Fibroblast of mammary gland (primary cell): ENCODE measurements at places on chromosomes 2 and 18.

DNA sequence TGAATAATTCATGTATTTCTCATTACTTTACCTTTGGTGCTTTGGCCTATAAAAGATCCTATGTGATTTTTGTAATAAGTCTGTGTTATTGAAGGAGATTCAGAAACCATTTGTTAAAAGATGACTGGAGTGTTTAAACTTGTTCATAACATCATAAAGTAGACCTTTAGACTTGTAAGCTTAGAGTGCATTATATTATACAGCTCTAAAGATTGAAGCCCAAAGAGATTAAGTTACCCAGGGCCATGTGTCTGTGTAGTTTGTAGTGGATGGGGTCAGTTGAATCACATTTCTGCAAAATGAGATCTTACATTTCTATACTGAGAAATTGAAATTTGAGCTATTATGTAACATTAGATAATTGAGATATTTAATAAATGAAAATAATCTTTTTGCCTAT is 60.2 kb upstream of the STON1 start:
- DNase-seq, result no peak

GRCh38 chr2:26072925-26073768 is 39.3 kb downstream of the RAB10 start:
- DNase-seq, result peak; percentile 44

DNA sequence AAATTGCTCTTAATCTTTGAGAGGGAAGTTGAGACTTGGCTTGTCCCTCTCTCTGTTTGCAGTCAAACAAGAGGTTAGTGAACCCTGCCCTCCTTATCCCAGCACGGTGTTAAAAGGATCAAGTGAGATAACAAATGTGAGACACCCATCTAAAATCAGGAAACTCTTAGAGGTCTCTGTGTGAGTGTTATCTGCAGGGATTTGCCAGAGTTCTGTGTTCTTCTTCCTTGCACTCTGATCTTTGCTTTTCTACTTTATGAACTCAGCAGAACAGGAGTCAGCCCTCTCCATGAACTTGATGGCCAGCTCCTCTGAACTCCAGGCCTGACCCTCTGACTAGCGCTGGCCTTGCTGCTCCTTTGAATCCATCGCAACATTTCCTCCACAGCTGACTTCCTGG is 123.8 kb downstream of the NCKAP5 start:
- no peak for DNase-seq

DNA sequence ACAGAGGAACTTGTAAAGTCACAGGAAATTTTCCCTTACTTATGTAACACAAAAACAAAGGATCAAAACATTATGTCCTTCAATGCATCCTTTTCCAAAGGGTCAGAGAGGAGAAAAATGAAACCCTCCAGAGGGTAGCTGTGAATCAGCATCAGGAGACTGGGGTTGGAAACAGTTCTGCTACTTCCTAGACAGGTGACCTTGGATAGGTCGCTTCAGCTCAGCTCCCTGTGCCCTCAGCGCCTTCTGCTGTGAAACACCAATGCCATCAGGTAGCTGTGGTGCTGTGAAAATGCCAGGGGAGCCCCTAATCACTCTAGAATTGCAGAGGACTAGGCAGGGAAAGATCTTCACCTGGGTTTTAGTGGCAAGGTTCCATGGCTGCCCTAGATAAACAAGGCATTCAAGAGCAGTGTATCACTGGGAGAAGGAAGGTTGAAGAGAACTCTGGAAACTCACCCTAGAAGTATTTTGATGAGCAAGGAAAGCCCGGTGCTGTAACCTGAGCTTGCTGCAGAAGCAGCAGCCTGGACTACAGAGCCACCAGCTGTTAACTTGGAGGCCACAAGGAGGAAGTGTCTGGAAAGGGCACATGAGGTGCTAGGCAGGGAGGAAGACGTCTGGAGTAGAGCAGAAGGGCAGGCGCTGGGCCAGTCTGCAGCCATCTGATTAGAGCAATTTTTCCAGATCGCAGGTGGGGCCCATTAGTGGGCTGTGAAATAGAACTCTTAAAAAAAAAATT is 100.7 kb upstream of the MCFD2 start:
- peak; percentile 90 for DNase-seq

DNA sequence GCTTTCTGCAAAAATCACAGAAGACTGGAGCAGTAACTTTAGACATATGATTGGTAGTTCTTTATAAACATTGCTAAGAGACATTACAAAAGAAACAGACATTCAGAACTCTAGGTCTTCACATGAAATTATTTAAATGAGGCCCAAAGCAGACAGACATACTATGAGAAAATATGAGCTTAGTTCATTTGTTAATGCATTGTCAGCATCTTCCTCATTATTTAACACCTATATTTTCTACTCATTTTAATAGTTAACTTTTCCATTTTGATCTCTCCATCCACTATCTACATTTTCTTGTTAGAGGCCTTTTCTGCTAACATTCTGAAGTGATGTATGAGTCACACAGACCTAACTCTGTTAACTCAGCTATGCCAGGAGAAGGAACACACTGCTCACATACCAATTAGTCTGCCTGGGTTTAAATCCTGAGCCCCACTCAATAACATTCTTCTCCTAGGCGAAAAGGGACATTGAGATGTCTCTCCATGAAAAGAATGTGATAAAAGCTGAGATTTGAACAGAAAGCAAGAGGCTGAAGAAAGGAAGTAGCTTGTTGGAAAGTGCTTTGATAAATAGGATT is 400.3 kb upstream of the PKDCC start:
- DNase-seq, result peak; percentile 8

GRCh38 chr2:60589104-60589503 is 35.6 kb upstream of the BCL11A start:
- DNase-seq, result no peak

GRCh38 chr2:176464886-176465564 is 195.8 kb downstream of the MTX2 start:
- DNase-seq, result no peak

DNA sequence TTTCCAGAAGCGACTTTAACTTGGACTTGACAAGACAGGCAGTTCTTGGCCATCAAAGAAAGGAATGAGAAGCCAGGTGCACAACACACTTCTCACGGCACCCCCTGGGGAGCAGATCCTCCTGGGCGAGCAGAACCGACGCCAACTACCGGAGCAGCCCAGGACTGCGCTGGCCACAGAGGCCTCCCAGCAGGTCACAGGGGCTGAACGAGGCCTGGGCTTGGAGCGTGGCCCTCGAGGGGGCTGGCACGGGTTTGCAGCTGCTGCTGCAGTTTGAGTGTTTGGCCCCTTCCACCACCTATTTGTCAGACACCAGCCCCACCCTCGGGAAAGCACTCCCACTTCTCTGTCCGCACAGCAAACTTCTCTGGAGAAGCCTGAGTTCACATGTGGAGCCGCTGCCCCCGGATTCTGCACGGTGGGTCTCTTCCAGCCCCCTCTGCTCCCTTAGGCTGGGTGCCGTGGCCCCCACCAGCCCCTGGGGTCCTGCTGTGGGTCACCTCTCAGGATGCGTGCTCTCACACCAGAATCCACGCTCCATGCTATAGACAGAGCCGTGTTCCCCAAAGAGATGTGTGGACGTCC is 306.7 kb upstream of the SALL3 start:
- DNase-seq, result no peak

DNA sequence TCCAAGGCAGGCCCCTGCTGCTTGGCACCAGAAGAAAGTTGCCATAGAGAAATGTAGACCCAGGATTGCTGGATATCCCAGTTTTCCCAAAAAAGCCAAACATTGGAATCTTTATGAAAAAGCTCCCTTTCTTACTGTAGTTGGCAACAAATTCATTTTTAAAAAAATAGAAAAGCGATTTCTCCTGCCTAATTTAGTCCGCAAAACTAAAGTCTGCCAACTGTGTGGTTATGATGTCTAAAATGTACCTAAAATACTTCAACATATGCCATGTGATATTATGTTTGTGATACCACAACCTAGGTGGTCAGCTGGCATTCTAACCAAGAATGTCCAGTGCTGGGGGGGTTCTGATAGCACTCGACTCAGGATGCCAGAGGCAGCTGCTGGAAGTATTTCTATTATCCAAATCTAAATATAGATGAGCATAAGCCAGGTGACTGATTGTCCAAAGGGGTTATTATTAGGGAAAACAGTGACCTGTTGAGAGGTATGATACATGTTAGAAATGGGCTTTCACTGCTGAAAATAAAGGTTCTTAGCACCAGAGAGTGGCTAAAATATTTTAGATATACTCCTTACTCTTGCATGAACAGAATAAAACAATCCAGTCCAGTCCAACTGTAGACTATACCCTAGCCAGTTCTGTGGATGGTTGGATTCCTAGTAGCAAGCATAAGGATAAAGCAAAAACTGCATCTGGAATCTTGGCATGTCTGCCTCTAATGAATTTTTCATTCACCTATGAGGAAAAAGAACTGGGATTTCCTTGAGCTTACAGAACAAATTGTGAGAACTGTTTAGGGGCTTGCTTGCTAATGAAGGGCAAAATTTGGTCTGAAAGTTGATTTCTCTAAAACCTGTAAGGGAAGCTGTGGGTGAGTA is 101.7 kb downstream of the STK39 start:
- DNase-seq, result no peak
